ENCODE measurements at places on chromosomes 4 and X. TPM values are rescaled to one million over a fixed set of nuclear protein-coding genes. Genes with fewer than 3 reads are reported as not detected.
A peak's percentile ranks its signal among the peaks of the same experiment; 100 is the strongest.

DNA sequence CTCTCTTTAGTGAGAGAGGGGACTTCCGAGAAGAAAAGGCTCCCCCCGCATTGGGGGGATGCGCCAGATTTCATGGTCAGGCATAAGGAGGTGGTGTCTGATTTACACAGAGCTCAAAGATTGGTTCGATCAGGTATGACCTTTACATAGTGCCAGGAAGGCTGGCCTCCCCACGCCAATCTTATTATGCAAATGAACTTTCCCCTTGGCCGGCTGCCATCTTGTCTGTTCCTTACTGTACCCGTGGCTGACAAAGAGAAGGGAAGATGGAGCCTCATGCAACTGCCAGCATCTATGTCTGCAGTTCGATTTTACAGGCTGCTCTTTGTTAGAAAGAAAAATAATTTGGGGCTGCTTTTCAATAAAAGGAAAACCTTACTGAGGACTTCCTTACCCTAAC lies 197.2 kb downstream of the GPM6A start:
- DNase-seq, result no peak

The ADAM29 gene
- not detected for total RNA-seq

- peak; percentile 22 for DNase-seq
Measured at GRCh38 chr4:108937066-108937465, 174.2 kb upstream of the ETNPPL start.

DNA sequence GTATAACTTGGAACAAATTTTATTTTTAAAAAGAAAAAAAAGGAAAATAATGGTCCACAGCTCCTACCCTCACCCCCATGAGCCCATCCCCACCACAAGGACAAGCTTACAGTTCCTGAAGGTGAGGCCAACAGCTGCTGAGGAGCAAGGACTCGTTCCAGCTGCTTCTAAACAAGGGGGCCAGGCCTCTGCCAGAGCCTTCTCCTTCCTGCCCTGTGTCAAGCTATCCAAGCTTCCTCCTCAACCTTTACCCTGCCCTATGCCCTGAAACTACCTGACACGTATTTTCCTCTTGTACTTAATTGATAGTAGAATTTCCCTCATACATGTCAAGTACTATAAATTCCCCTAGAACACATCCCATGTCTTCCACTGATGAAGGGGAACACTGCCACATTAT lies 8.8 kb downstream of the SH3D19 start:
- no peak for DNase-seq

GRCh38 chr4:24517676-24518075 lies 66.7 kb downstream of the DHX15 start:
- no peak for DNase-seq

DNA sequence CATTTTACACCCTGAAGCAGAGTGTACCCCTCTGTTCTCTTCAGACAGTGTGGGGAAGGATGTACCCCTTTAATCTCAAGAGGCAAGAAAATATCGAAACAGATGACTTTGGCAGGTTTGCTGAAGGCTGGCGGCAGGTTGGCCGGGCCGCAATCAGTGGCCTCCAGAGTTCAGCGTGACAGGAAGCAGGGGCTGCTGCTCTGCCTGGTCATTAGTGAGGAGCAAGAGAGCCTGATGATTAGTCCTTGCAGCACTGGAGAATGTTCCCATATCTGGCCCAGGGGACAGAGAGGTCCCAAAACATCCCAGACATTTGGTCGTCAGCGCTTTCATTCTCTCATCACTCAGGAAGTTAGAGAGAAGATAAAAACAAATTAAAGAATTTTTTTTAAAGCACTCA lies 352.8 kb downstream of the SPRY1 start:
- DNase-seq, result no peak

The NEIL3 gene
- total RNA-seq, result 9.3 TPM

DNA sequence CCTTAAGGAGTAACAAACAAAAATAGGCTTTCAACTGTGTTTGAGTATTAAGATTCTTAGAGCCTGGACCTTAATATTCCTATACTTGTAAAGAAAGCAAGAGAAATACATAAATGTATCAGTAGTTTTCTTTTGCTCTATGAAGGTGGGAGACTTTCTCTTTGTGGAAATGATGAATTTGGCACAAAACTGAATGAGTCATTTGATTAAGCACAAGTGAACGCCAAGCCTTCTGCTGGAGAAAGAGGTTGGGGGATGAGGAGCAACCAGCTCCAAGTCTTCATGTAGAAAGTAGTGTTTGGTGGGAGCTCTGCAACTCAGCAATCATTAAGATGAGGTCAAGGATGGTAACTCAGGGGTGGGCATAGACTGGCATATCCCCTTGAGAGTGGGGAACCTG lies 49.6 kb downstream of the MEPE start:
- DNase-seq, result peak; percentile 2

The CITED1 gene
- not detected for total RNA-seq

DNA sequence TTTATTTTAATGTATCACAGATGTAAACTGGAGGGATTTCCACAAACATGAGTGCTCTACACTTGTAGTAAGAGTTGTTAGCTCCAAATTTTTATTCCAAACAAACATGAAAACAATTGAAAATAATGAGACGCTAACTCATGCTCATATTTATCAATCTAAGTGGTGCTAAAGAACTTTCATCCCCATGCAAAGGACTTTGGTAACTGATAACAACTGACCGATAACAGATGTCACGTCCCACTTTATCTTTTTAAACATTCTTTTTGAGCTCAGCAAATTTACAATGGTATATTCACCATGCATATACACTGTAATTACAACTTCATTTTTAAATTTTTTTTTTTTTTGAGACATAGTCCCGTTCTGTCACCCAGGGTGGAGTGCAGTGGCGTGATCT lies 15.6 kb upstream of the MAOA start:
- no peak for DNase-seq

GRCh38 chr4:181475781-181476507 lies 767.3 kb upstream of the TENM3 start:
- DNase-seq, result no peak

The CDKL2 gene
- total RNA-seq, result 0.20 TPM

The ADGRL3 gene
- total RNA-seq, result not detected

- DNase-seq, result peak; percentile 66
Measured at GRCh38 chrX:12610079-12610478, 181.1 kb upstream of the PRPS2 start.

DNA sequence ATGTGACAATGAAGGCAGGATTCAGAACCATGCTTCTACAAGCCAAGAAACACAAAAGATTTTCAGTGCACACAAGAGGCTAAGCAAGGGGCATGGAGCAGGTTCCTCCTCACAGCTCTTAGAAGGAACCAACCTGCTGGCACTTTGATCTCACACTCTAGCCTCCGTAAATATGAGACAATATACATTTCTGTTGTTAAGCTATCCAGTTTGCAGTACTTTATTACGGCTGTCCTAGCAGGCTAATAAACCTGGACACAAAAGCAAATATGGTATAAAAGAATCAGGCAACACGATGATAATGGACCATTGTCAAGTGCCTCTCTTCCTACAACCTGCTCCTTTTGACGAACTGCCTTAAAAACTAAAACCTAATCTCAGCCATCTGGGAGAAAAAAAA lies 114.5 kb downstream of the ZAR1 start:
- no peak for DNase-seq

GRCh38 chrX:74421036-74421739 lies at the start of gene SLC16A2:
Gene SLC16A2, plus strand, starts transcription at chrX:74421493. Its CDS starts 145 bp downstream, at chrX:74421638.
- DNase-seq, result peak; percentile 74

- no peak for DNase-seq
Measured at GRCh38 chrX:75883446-75883845, 98.4 kb upstream of the MAGEE2 start.

The GPR50 gene
- not detected for total RNA-seq

DNA sequence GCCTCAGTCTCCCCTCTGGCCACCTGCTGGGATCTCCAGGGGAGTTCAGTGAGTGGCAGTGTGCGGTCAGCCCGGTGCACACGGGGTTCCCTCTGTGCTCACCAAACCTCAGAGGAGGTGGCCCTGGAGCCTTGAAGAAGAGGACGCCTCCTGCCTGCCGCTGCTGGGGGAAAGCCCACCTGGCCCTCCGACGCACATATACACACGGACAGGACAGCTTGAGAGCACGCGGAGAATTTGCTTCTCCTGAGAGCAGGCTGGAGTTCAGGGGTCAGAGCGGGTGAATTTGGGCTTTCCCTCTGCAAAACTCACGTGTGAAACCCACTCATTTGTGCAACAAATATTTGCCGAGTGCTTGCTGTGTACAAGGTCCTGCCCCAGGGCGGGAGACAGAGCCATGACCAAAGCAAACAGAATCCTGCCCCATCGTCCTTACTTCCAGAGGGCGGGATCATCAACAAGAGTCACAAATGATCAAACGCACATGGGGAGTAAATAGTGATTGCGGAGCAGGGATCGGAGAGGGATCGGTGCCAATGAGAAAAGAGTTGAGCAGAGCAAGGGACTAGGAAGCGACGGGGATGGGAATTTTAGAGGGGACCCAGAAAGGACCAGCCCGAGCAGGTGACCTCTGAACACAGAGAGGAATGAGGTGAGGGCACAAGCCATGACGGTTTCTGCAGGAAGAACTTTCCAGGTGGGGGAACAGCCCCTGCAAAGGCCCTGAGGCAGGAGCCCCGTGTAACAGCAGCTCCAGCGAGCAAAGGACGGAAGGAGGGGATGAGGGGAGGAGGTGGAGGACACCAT lies 17.6 kb downstream of the BLOC1S4 start:
- no peak for DNase-seq

- peak; percentile 28 for DNase-seq
Measured at GRCh38 chrX:15749642-15750610, 11.9 kb downstream of the CA5B start.

DNA sequence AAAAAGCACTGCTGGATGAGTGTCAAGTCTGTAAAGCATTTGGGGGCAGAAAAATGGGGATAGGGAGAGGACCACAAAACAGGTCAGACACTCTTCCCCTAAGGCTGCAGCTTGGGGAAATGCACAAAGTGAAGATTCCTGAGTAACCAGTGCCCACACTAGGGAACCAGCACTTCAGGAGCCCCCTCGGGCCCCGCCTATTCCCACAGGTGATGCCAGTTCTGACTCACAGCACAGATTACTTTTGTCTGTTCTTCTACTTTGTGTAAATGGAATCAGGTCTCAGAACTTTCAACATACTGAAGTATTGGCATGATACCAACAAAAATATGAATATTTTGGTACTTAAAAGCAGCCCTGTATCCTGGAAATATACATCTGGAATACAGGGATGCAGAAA lies 112.5 kb downstream of the ADRA2C start:
- DNase-seq, result no peak

- no peak for DNase-seq
Measured at GRCh38 chr4:1973218-1973617, 35.6 kb downstream of the NELFA start.

- no peak for DNase-seq
Measured at GRCh38 chr4:7864685-7865084, 75.0 kb downstream of the AFAP1 start.

DNA sequence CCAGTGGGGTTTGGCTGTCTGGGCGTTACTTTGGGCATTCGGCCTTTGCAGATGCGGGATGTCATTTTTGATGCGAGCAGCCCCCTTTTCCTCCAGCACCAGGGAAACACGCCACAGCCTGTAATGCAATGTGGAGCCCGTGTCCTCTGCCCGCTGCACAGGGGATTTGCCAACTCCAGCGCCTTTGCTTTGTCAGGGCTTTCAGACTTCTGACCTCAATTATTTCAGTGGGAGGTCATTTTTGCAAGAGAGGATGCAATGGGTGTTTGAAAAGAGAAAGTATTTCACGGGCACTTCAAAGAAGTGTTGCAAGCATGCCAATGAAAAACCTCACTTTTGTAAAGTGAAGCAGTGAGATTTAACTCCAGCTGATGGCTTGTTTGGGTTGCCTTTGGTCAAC lies 11.5 kb downstream of the CLCN4 start:
- DNase-seq, result no peak

The CT55 gene
- not detected for total RNA-seq

DNA sequence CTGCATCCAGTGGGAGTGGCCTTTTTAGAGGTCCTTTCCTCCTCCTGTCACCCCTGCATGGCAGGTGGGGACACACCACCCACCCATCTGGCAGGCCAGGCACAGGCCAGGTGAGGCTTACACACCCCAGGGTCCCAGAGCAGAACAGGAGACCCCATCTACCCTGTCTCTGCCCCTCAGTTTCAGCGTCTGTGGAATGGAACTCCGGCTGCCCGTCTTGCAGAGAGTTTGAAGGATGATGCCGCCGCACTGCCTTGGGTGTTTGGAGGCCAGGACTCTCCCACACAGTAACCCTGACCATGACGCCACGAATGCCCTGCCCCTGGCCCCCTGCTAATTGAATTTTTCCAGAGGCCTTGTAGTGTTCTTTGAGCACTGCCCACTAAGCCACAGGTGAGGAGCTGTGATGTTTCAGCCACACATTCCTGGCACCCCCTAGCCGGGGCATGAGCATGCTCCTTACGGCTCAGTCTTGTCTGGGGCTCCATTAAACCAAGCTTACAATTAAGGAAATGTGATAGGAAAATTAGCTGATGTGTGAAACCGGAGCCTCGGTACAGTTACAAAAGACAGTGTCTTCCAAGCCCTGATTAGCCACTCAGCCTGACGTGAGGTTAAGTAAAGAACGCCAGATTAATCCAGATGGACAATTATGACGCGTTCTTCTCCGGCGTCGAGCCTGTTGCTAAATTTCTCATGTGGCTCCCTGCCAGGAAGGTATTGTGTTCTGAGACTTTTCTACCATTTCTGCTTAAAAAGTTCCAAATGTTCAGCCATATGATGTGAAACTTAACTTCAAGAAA lies 39.3 kb downstream of the HMX1 start:
- no peak for DNase-seq

DNA sequence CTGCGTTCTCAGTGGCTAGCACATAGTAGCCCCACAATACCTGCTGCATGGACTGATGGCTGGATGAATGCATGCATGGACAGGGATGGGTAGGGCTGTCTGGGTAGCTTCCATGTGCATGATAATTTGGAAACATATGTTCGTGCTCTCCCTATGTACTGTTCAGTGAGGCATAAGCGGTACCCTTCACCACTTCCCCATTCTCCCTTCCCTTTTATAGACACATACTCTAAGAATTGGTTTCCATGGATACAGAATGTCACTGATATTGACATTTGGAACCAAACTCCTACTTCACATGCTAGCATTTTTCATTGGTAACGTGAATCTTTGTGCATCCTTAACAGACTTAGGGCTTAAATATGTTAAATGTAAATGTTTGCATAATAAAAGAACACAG lies 20.4 kb downstream of the USP46 start:
- no peak for DNase-seq

The PTTG2 gene
- total RNA-seq, result not detected

The DCAF12L2 gene
- not detected for total RNA-seq

The CT45A2 gene
- not detected for total RNA-seq

DNA sequence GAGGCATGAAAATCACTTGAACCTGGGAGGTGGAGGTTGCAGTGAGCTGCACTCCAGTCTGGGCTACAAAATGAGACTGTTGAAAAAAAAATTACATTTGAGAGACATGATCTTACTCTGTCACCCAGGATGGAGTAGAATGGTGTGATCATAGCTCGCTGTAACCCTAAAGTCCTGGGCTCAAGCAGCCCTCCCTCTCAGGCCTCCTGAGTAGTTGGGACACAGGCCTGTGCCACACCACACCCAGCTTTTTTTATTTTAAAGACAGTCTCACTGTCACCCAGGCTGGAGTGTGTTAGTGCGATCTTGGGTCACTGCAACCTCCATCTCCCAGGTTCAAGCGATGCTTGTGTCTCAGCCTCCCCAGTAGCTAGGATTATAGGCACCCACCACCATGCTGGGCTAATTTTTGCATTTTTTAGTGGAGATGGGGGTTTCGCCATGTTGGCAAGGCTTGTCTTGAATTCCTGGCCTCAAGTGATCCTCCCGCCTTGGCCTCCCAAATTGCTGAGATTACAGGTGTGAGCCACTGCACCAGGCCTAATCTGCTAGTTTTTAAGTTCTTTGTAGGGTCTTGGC lies 6.1 kb downstream of the RPS3A start:
- DNase-seq, result no peak

GRCh38 chrX:132146456-132146855 lies 18.6 kb upstream of the FRMD7 start:
- no peak for DNase-seq

The RNF150 gene
- 17.8 TPM for total RNA-seq
